Endothelial cell (in vitro differentiated cells): ENCODE measurements at places on chromosomes 1 and 21. TPM values are rescaled to one million over a fixed set of nuclear protein-coding genes. Genes with fewer than 3 reads are reported as not detected.

Gene CR1
- total RNA-seq: 0.51 TPM

Gene PBX1
- total RNA-seq: 44.2 TPM

GRCh38 chr1:241007668-241008067 lies 349.3 kb downstream of the RGS7 start:
- DNase-seq: no peak

- no peak for DNase-seq
Observed at GRCh38 chr21:41778930-41779600, 12.2 kb upstream of the RIPK4 start.

- no peak for DNase-seq
Observed at GRCh38 chr1:59218521-59219236, 78.2 kb upstream of the FGGY start.
